ENCODE measurements at places on chromosomes 6 and 20. TPM values are rescaled to one million over a fixed set of nuclear protein-coding genes. Genes with fewer than 3 reads are reported as not detected.

OXT gene
- total RNA-seq: not detected

TMC2 gene
- total RNA-seq: not detected

EFCAB8 gene
- total RNA-seq: 0.08 TPM

CEP57L1 gene
- 9.7 TPM for total RNA-seq

GPANK1 gene
- 16.0 TPM for total RNA-seq

ULBP1 gene
- total RNA-seq: 0.08 TPM

DNA sequence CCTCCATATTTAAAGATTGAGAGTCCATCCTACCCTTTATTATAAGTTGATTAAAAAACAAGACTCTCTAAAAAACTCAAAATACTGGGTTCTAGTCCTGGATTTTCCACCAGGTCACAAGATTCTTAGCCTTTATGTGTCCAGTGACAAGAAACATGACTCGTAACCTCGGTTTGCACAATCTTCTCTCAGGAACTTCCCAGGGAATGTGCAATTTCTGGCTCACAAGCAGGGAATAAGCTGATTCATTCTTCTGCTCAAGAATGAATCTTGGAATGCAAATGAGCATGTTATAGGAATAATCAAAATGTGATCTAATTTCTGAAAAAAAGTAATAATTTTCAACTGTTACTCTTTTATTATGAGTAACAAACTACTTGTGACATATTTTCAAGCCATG lies 45.1 kb downstream of the OGFRL1 start:
- DNase-seq: no peak
- no peaks in the 10 kb centered on the region for H3K27me3 ChIP-seq
- no peak overlapping the region for H3K4me3 ChIP-seq
- H3K36me3 ChIP-seq: no peaks in the 10 kb centered on the region
- H3K4me1 ChIP-seq: no peaks in the 10 kb centered on the region

- H3K4me3 ChIP-seq: no peak overlapping the region
- no peak overlapping the region for H3K27ac ChIP-seq
- H3K36me3 ChIP-seq: no peaks in the 10 kb centered on the region
- DNase-seq: no peak
- no peaks in the 10 kb centered on the region for H3K4me1 ChIP-seq
- no peaks in the 10 kb centered on the region for H3K27me3 ChIP-seq
Observed at GRCh38 chr6:84808491-84809061, 44.2 kb upstream of the TBX18 start.

DNA sequence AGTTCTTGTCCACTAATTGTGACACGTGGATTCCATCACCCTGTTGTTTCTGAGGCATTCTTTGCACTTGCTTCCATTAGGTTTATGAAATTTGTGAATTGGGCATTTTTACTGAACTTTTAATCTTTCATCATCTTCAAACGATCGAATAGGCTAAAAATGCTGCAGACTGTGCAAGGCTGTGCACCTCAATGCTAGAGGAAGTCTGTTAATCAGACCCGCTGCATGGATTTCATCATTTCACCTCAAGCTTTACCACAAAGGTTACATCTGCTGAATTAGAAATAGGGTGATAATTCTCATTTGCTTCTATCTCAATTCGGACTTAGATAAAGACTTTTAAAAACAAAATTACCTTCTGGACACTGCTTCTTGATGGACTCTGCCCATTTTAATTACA lies 27.8 kb upstream of the F13A1 start:
- no peak overlapping the region for H3K4me3 ChIP-seq
- no peaks in the 10 kb centered on the region for H3K4me1 ChIP-seq
- no peaks in the 10 kb centered on the region for H3K36me3 ChIP-seq
- no peak for DNase-seq

DNA sequence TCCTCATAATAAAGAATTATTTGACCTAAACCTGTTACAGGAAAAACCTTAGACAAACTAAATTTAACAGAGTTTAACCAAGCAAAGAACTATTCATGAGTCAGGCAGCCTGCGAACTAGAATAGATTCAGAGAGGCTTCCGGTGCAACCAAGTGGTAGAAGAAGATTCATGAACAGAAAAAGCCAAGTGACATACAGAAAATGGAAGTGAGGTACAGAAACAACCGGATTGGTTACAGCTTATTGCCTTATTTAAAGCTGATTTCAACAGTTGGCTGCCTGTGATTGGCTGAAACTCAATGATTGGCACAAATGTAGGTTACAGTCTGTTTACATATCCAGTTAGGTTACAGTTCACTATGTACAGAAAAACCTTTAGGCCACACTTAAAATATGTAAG lies 10.1 kb downstream of the PPP1R3G start:
- no peaks in the 10 kb centered on the region for H3K36me3 ChIP-seq
- H3K4me1 ChIP-seq: no peaks in the 10 kb centered on the region
- DNase-seq: no peak
- H3K27ac ChIP-seq: no peak overlapping the region
- no peak overlapping the region for H3K4me3 ChIP-seq

DNA sequence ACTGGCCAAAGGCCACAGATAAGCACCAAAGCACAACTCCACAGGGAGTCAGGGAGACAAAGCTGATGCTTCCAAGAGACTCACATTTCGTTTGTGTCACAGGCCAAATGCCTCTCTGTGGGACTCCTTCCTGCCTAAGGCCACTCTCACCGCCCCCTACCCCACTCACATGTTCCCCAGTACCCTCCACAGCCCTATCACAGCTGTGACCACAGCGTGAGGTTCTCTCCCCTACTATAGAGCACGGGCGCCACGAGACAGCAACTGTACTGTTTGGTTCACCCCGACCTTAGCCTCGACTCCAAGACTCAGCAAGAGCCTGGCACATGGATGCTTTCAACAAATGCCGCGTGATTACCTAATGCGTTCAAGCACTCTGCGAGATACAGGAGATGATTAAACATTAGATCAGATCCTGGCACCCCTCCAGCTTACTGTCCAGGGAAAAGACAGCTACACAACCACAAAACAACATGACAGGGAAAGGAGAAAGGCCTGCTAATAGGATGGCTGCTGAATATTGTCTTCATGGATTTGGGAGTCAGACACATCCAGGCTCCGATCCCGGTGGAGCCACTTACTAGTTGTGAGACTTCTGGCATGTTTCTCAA lies 105.5 kb downstream of the AGPAT4 start:
- H3K27ac ChIP-seq: no peak overlapping the region
- H3K36me3 ChIP-seq: no peaks in the 10 kb centered on the region
- no peaks in the 10 kb centered on the region for H3K27me3 ChIP-seq

DNA sequence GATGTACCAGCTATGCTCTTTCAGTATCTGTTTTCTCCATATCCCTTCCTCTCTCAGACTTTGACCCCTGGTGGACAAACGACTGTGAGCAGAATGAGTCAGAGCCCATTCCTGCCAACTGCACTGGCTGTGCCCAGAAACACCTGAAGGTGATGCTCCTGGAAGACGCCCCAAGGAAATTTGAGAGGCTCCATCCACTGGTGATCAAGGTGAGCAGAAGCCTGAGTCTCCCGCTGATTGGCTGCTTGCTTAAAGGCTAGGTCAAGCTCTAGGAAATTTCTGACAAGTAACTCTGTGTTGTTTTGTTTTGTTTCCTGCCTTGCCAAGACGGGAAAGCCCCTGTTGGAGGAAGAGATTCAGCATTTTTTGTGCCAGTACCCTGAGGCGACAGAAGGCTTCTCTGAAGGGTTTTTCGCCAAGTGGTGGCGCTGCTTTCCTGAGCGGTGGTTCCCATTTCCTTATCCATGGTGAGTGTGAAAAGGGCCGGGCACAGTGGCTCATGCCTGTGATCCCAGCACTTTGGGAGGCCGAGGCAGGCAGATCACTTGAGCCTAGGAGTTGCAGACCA lies 28.6 kb downstream of the C6orf89 start:
- H3K4me3 ChIP-seq: no peak overlapping the region
- no peaks in the 10 kb centered on the region for H3K36me3 ChIP-seq
- DNase-seq: no peak
- H3K27ac ChIP-seq: no peak overlapping the region
- H3K4me1 ChIP-seq: peaks cover 16% of the 10 kb centered on the region

DNA sequence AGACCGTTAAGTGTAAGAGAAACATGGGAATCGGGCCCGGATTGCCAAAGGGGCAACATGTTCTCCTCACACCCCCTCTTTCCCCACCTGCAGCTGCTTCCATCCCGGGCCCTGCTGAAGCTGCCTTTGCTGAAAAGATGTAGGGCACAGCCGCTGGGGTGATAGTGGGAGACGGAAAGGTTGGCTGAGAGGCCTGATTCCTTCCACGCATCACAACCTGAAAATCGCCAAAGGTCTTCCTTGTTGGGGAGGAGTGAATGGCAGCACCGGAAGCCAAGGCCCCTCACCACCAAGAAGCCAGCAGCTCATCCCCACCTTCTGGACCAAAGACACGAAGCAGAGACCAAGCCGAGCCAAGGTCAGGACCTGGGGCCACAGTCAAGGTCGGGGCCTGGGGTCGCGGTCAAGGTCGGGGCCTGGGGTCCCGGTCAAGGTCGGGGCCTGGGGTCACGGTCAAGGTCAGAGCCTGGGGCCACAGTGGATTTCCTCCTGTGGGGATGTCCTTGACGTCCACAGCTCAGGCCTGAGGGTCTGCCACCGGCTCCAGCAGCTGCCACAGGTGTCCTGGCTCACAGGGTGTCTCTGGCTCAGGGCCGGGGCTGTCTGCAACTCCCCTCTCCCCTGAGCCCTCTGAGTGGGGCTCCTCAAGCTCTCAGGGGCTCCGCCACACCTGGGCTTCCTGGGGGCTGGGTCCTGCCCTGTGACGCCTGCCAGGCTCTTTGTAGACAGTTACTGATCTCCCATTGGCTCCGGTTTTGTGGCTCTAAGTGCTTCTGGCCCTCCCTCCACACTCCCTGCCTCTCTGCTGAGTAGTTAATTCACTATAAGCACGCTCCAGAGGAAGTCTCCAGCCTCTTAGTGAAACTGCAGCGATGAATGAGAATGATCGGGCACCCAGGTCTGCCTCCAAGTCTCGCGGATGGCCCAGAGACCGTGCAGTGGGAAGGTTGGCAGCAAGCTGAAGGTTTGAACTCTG lies 5.5 kb upstream of the CHRNA4 start:
- H3K4me1 ChIP-seq: no peaks in the 10 kb centered on the region
- no peak for DNase-seq
- H3K27me3 ChIP-seq: no peaks in the 10 kb centered on the region
- H3K36me3 ChIP-seq: no peaks in the 10 kb centered on the region
- H3K4me3 ChIP-seq: no peak overlapping the region
- H3K27ac ChIP-seq: no peak overlapping the region

- DNase-seq: no peak
- H3K36me3 ChIP-seq: no peaks in the 10 kb centered on the region
- no peaks in the 10 kb centered on the region for H3K4me1 ChIP-seq
- H3K27me3 ChIP-seq: no peaks in the 10 kb centered on the region
- H3K4me3 ChIP-seq: no peak overlapping the region
Observed at GRCh38 chr20:10708351-10709185, 34.8 kb upstream of the JAG1 start.

DNA sequence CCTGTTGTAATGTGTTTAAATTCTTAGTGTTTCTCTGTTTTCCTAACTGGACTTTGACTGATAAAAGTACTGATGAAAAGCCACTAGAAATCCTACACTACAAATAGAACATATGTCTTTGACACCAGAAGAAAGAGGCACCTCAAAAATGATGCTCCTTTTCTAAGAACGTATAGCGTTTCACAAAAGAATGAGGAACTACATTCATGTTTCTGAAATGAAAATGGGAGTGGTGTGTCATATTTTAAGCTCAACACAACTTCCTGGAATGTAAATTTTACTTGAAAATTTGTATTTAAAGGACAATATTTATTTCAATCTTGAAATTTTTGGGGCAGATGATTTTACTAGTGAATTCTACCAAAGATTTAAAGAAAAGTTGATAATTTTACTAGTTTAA lies 35.3 kb downstream of the KIAA0408 start:
- no peaks in the 10 kb centered on the region for H3K27me3 ChIP-seq
- H3K36me3 ChIP-seq: no peaks in the 10 kb centered on the region
- no peaks in the 10 kb centered on the region for H3K4me1 ChIP-seq
- H3K27ac ChIP-seq: no peak overlapping the region

DNA sequence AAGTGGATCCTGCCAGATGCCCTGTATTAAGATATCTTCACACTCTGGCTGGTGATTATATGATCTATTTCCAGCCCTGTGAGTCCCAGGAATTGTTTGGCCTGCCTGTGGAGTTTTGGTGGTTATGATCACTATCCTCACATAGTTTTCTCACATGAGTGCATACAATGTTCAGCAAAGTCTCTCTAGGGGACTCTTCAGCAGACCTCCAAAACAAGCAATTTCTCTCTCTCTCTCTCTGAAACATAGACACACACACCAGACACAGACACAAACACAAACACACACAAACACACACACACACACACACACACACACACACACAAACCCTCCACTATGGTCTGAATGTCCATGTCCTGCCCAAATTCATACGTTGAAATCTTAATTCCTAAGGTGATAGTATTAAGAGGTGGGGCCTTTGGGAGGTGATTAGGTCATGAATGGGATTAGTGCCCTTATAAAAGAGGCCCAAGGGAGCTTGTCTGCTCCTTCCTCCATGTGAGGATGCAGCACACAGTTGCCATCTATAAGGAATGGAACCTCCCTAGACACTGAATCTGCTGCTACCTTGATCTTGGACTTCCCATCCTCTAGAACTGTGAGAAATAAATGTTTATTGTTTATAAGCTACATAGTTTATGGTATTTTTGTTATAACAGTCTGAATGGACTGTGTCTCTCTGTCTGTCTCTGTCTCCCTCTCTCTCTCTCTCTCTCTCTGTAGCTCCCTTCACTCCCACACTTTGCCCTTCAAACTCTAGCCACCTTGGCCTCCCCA lies 22.0 kb upstream of the SYNJ2 start:
- no peak overlapping the region for H3K4me3 ChIP-seq
- no peaks in the 10 kb centered on the region for H3K27me3 ChIP-seq
- no peak overlapping the region for H3K27ac ChIP-seq
- peaks cover 3% of the 10 kb centered on the region for H3K4me1 ChIP-seq
- DNase-seq: no peak

DNA sequence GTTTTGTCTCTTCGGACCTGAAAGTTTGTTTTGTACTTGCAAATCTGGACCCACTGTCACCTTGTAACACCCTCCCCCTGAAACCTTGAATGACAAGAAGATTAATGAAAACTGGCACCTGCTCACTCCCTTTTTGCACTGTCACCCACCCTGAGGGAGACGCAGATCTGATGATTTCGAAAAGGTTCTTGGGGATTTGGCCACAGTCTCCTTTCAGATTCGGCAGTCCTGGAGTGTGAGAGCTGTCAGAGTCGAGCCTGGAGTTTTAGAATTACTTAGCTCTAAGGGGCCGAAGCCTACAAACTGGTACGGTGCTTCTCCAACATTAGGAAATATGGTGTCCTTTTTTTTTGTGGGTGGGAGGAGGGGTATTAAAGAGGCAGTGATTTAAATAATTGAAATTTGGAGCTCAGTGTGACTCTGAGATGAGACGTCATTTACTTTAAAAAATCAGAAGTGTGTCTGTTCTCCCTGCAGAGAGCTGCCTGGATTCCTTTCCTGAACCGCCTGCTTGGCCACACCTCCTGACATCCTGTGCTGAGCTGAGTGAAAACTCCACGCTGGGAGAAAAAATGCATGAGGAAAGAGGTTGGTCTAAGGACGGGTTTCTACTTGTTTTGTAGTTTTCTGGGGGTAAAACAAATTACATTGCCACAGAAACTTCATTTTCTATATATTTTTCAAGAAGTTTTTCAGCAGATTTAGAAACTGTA lies 447.0 kb upstream of the CDH4 start:
- H3K4me1 ChIP-seq: no peaks in the 10 kb centered on the region
- H3K36me3 ChIP-seq: no peaks in the 10 kb centered on the region
- no peak overlapping the region for H3K27ac ChIP-seq
- H3K4me3 ChIP-seq: no peak overlapping the region
- no peak for DNase-seq

GRCh38 chr6:111767752-111768430 lies 105.4 kb downstream of the FYN start:
- H3K36me3 ChIP-seq: no peaks in the 10 kb centered on the region
- no peak overlapping the region for H3K4me3 ChIP-seq
- H3K4me1 ChIP-seq: peaks cover 8% of the 10 kb centered on the region
- no peaks in the 10 kb centered on the region for H3K27me3 ChIP-seq
- no peak for DNase-seq
- H3K27ac ChIP-seq: no peak overlapping the region

Measured in ovary (tissue), 10 donors.